Fibroblast of skin of left quadriceps (primary cell): ENCODE measurements at places on chromosomes 12 and 14.

GRCh38 chr12:107026806-107027635, 40.1 kb upstream of the MTERF2 start:
- no peak for DNase-seq

DNA sequence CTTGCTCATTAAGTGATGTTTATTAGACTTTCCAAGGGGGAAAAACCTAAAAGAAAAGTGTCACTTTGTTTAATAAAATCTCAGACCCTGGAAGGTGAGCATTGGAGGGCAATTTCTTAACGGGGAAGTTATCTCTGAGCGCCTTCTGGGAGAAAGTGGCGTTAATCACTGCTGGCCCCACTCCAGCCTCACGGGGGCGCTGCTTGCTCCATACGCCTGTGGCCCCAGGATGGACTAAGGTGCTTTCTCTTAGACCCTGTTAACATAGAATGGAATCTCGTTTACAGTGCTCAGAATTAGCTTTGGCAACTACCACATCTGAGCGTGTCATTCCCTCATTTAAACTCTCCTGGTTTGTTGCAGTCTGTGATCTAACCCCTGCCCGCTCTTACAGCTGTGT, 16.4 kb upstream of the PRIMA1 start:
- no peak for DNase-seq

- no peak for DNase-seq
These were observed 114.0 kb upstream of the TMEM132D start for GRCh38 chr12:130017591-130018449.

DNA sequence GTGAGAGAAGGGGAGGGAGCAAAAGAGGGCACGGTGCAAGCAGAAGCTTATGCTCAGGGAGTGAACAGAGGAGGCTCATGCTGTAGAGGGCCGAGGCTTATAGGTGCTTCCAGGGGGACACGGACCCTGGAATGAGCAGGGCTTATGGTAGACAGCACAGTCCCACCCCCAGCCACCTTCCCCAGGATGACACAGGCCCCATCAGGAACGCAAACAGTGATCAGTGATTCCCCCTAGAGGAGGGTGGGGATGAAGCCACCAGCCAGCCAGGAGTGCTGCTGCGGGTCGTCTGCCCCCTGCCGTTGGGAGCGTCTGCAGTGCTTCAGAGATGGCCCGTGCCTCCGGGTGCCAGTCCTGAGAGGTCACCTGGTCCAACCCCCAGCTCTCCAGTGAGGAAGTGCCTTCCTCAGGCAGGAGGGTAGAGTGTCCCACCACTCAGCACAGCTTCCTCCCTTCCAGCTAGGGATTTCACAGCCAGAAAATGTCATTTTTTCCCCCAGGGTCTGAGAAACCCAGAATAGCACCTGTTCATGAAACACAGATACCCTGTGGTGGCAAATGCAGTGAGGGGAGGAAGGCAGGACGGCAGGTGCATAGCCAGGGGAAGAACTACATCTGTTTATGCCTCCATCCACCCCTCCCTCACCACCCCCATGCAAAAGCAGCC, 60.7 kb downstream of the SLC6A12 start:
- no peak for DNase-seq

DNA sequence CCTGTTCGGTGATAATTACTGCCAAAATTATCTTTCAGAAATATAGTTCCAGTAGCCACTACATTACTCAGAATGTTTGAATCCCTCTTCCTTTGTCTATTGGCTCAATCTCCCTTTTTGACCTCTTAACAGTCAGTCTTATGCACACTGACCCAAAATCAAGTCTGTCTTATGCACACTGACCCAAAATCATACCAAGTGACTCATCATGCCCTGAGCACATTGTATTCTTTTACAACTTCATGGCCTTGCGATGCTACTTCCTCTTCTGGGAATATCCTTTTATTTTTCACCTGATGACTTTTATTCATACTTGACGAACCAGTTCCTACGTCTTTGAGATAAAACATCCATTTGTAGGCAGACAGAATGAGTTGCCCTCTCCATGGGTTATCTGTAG, 182.3 kb downstream of the NPAS3 start:
- no peak for DNase-seq

DNA sequence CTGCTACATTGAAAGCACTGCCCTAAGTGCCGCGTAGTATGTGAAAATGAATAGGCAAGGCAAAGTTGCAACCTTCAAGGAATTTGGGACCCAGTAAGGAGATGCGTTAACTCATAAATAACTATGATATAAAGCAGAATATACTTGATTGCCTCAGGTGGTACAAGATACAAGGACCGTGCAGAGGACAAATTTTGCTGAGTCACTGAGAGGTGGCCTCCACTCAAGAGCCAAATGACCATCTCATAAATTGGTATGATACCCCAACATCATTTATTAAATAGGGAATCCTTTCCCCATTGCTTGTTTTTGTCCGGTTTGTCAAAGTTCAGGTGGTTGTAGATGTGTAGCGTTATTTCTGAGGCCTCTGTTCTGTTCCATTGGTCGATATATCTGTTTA, 35.7 kb downstream of the IGF1 start:
- DNase-seq = no peak

- no peak for DNase-seq
These were observed 19.3 kb downstream of the GXYLT1 start for GRCh38 chr12:42125388-42125767.

- peak; percentile 50 for DNase-seq
These were observed 44.0 kb downstream of the RHOJ start for GRCh38 chr14:63248211-63248610.

- no peak for DNase-seq
These were observed 5.1 kb downstream of the PSMB11 start for GRCh38 chr14:23047034-23047634.

DNA sequence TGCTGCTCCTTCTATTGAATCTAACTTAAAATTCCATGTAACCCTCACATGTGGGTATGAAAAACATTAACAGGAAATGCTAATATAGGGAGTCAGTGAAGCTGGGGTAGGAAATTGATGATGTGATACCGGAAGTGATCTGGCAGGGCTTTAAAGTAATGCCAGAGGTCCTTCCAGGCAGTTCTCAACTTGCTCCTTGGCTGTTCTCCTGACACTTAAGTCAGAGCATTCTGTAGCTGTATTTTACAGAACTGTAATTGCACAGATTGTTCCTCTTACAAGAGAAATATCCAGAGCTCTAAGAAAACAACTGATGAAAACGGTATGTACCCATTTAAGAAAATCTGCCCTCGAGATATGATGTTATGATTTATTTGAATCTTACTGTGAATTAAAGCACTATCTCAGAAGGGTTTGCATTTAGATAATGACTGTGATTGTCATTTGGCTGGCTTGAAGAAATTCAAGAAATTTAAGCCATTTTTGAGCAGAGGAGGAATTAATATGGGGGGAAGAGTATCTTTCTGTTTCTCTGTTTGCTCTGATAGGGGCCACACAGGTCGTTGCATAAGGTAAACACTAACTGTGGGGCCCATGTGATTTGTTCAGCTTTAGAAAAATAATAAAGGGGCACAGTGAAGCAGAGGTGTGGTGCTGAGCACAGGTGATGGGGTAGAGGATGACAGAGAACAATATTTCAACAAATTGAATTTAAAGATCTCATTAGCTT, 88.4 kb downstream of the BBS10 start:
- DNase-seq = peak; percentile 66

DNA sequence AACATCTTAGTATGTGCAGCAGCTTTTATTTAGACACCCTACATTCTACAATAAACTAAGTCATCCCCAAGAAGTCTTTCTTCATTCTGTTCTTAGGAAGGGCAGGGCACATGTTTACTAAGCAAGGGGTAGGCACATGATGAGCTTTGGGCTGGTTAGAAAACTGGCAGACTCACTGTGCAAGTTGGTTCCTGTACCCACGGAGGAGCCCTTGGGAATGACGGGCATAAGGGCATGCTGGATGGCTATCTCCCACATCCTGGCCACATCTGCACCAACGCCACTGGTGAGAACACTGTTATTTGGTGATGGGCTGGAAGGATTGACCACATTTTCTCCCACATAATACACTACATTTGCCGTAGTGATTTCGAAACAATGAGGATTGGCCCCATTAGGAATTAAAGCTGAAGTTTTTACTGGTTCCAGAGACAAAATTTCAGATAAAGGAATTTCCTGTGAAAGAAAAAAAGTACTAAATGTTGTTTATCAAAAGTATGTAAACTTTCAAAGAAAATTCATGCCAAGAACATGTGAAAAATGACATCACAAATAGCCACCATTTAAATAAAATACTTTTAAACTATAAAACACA, 297.0 kb downstream of the PRKD1 start:
- DNase-seq = peak; percentile 8

- DNase-seq = no peak
These were observed 1.1 kb downstream of the ATN1 start for GRCh38 chr12:6928703-6929407.

GRCh38 chr14:96103075-96103474, 63.9 kb downstream of the C14orf132 start:
- DNase-seq = no peak

DNA sequence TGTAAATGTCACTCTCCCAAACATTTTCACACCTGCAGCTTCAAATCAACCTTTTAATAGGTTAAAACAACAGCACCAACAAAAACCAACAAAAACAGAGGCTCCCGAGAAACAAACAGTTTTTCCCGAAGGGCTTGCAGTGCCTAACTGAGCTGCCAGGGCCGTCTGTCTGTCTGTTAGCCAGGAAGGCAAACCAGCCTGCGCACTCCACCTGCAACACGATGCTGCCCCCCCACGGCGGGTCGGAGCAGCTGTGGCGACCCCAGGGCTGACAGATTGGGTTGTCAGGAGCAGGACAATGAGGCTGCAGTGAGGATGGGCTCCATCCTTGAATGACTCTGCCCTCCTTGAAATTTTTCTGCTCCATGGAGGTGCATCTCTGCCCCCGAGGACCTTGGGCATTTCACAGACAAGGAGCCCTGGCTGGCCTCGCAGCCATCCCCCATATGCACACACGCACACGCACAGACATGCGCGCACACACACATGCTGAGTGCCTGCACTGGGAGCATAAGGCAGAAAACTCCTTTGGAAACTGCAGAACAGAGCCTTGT, 2.6 kb downstream of the RTL1 start:
- no peak for DNase-seq

DNA sequence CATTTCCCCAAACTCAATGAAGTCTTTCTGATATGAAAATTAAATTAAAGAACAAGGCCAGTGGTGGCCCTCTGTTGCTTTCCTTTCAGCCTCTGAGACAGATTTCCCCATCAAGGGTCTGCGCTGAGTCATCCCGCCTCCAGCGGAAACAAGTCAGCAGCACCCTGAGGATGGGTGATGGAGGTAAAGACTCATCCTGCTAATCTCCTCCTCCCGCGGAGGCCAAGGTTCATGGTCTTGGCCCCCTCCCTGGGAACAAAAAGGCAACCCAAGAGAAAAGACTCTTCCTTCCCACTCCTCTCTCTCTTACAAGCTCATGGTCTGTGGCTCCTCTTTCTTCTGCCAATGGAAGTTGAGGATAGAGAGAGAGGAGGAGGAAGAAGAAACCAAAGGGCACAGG, 9.0 kb upstream of the NUMB start:
- DNase-seq = no peak

DNA sequence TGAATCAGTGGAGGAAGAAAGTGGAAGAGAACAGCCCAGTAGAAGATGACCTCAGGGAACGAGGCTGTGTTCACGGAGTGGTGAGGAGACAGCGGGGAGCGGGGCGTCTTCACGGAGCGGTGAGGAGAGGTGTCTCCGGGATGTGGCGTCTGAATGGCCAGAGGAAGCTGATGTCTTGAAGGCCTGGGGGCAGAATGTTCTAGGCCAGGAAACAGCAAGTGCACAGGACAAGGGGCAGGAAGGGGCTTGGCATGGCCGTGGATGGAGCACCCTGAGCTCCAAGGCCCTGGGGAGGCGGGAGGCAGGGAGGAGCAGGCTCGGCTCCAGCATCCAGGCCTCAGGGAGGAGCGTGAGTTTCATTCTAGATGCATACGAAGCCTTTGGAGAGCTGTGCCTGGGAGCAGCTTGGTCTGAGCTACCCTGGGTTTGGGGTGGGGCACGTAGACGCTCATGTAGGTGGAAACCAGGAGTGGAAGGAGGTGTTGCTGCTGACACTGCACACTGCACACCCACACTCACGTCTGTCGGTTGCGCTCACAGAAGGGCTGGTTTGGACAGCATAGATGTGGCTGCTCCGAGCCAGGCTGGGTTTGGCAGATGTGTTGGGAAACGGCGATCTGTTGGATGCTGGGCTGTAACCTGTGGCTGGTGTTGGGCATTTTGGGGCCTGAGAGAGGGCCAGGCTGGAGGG, 131.6 kb downstream of the ADGRD1 start:
- DNase-seq = no peak

- no peak for DNase-seq
These were observed 204.1 kb downstream of the STXBP6 start for GRCh38 chr14:24845851-24846250.

DNA sequence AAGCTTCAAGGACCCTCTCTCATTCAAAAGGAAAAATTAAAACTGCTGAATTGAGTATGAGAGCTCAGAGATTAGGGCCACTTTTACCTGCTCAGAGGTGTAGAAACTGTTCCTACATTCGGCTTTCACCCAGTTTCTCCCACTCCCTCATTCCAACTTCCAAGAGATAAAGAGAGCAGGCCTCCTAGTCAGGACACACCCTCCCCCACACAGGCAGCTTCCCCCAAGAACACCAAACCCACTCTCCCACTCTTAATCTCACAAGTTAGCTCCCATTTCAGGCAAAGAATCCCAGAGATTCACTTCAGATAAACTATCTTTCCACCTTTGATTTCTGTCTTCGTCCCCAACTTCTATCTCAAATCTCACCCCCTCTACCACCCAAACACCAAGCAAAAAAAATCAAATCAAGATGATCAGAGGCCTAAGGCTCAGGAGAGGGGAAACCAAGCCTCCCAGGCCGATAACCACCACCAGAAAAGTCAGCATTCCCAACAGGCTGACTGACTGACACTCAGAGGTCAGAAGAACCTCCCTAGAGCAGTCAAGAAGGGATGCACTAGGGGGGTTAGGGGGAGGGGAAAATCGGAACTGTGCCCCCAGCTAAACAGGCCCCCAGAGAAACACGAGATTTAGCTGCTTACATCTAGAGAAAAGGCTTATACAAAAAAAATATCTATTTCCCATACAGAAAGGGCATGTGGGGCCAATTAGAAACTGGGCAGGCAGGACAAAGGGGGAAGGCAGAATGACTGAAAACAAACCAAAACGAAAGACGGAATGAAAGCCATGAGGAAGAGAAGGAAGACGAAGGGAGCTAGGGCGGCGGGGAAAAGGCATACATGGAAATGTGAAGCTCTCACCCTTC, 13.2 kb upstream of the CDH24 start:
- no peak for DNase-seq

DNA sequence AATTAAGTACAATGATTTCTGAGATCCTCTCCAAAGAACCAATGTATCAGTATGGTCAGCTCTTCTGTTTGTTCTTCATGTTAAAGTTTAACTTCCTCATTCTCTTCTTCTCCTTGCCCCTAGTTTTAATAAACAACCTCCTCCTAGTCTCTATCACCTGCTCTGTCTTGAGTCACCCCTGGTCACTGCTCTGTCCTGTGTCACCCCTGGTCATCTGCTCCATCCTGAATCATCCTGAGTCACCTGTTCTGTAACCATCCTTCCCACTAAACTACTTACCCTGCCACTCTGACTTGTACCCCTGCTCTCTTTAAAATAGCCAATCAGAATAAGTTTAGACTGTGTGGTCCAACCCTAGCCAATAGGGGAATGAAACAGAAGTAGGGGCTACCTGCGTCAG, 100.5 kb downstream of the ALG10B start:
- DNase-seq = no peak

GRCh38 chr12:1583421-1584078, 10.8 kb downstream of the FBXL14 start:
- DNase-seq = peak; percentile 80

GRCh38 chr12:9588749-9589148, 19.0 kb downstream of the KLRB1 start:
- DNase-seq = no peak
